ENCODE measurements at places on chromosomes 11 and 22. TPM values are rescaled to one million over a fixed set of nuclear protein-coding genes. Genes with fewer than 3 reads are reported as not detected.

OR8D1 gene
- not detected for total RNA-seq

POU2AF1 gene
- total RNA-seq = 3.7 TPM

GRCh38 chr11:87438416-87438815 lies 400.7 kb downstream of the TMEM135 start:
- DNase-seq = no peak

GRCh38 chr11:105381941-105382340 lies 227.9 kb upstream of the GRIA4 start:
- DNase-seq = no peak

FAM227A gene
- 0.20 TPM for total RNA-seq

DNA sequence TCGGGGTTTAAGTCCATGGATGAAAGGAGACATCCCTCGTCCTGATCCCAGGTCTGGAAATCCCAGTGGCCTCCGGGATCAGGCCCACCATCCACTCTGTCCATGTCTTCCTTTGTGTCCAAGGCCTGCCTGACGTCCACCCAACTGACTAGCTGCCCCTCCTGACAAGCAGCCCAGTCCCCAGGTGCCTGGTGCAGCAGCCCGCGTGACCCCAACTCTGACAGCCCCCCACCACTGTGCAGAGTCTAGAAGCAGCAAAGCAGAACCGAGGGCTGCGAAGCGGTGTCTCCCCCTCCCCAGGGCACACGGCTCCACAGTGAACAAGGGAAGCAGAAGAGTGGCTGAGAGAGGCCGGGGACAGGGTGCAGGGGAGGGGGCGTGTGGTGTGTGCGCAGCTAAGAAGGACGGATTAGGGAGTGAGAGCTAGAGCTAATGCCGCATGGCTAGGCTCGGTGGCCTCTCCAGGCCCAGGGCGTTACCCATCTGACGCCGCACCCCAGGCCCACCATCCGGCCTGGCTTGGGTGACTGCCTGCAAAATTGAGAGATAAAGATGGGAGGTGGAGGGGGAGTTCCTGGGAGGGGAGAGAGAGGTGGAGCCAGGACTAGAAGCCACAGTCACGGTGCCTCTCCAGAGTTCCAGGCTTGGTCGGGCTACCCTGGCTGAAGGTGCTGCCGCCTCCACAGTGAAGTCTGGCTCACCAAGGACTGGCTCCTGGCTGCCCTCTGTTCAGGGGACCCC lies 16.6 kb upstream of the BAIAP2L2 start:
- no peak for DNase-seq

DNA sequence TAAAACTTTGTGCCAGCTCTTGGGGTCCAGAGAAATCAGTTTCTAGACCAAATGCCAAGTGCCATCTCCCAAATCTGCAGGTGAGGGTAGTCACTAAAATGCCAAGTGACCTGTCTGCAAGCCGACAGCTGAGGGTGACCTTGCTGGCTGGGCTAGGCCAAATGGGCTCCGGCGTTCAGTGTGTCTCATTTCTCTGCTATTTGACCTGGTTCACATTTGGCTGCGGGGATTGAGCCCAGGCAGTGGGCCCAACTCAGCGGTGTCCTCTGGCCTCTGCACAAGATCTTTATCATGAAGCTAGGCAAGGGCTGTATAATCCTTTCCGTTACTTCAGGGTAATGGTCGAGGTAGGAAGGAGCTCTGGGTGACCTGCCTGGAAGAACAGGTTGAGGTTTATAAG lies 87.5 kb downstream of the SNX19 start:
- DNase-seq = no peak

GRCh38 chr11:45949992-45950407 lies 27.5 kb downstream of the LARGE2 start:
- no peak for DNase-seq

Measured in transverse colon (tissue), 4 donors.